ENCODE measurements at places on chromosomes 1 and 21.
A peak's percentile ranks its signal among the peaks of the same experiment; 100 is the strongest.

DNA sequence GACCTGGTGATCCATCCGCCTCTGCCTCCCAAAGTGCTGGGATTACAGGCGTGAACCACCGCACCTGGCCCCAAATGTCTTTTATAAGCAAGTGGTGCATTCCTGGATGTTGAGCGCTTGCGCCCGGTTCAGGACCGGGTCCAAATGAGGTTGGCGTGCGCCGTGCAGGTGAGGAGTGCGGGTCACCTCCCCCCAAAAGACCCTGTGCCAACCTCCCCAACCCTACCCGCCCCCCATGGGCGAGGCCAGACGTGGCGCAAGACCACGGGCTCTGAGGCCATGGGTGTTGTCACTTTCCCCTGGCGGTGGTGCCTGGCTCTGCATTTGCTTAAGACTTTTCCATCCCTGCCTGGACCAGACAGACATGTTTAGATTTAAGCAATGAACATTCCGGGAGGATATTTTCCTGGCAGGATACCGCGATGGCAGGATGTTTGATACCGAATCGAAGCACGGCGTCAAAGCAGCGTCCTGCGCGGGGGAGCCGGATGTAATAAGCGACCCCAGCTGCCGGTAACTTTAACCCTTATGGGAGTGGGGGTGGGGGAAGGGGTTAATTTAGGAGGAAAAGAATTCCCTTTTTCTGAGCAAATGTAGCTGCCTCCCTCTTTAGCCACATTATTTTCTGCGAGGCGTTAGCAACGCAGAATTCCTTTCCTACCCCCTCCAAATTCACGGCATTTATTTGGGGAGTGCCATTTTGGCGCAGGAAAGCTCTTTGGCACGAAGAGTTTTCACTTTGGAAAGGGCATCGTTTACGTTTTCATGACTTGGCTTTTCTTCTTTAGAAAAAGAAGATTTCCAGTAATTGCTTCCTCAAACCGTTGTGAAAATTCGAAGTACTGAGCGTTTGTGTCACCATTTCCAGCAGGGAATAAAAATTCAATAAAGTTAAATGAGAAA, 27.8 kb upstream of the RNF187 start:
- peak; percentile 75 for DNase-seq

- DNase-seq, result peak; percentile 56
Measured at GRCh38 chr1:150221552-150221951, 14.4 kb downstream of the ANP32E start.

- DNase-seq, result peak; percentile 82
Measured at GRCh38 chr1:77533660-77534305, 148.7 kb downstream of the ZZZ3 start.

GRCh38 chr1:84988588-84988987, 8.3 kb downstream of the MCOLN2 start:
- no peak for DNase-seq

DNA sequence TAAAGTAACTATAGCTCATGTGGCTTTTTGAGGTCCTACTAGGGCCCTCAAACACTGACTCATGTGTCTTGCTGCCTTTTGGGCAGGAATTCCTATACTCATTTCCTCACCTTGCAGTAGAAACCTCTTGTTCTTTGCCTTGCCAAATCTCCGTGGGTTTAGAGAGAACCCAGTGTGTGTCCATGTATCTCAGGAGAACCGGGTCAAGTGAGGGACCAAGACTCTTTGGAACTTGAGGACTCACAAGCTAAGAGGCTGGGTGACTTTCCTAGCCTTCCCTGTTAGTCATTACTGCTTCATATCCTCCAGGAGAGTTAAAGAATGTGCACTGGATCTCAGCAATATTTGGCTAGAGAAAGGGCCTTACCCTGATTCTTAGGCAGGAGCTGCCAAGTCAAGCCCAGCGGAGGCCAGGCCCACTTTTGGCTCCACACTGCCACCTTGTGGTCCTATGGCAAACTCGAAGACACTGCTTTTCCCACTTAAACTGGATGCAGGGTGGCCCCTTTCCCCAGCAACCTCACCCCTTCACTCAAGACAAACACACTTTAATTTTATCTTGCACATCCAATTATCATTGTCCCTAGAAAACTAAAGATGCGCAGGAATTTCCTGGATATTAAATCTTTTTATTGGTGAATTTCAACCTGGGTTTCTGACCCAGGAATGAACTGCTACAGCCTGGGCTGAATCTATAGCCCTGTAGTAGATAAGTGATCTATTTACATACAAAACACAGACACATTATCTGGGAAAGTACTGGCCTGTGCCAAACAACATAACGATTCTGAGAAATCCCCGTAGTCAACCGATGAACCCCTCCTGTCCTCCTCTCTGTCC, 10.6 kb downstream of the AVPR1B start:
- DNase-seq, result peak; percentile 66

DNA sequence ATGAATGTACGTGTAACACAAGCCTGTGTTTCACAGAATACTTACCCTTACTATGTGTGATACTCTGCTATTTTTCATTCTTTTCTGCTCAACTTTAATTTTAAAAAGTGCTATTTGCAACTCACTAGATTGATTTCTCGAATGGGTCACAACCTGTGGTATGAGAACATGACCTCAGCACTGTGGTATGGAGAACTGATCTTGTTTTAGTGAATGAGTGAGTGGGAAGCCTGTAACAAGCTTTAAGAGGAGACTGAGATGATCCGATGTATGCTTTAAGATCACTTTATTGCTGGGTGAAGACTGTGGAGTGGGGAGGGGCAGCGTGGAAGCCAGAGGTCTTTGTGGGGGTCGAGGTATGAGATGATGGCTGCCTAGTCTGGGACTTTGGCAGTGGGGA, 21.6 kb downstream of the MECR start:
- no peak for DNase-seq

- no peak for DNase-seq
Measured at GRCh38 chr1:20511518-20512428, 3.8 kb upstream of the MUL1 start.
